ENCODE measurements at places on chromosomes 1 and 21.

DNA sequence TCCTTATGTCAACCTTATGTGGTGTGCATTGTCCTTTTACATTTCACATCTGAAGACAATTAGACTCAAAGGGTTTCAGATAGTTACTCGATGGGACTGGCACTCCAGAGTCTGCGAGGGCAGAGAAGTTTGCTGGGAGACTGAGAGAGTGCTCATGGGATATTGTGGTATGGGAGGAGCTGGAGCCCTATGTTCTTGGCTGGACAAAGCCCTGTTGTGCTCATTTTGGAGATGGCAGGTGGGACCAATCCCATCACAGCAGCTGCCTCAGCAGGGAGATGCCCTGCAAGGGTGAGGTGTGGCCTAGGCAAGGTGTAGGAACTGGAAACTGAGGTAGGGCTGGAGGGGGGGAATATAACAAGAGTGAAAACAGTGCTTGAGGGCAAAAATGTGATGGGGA, 43.5 kb upstream of the CRNN start:
- no peak for DNase-seq

GRCh38 chr1:152001631-152002584, 8.2 kb upstream of the S100A10 start:
- DNase-seq = peak; percentile 65

DNA sequence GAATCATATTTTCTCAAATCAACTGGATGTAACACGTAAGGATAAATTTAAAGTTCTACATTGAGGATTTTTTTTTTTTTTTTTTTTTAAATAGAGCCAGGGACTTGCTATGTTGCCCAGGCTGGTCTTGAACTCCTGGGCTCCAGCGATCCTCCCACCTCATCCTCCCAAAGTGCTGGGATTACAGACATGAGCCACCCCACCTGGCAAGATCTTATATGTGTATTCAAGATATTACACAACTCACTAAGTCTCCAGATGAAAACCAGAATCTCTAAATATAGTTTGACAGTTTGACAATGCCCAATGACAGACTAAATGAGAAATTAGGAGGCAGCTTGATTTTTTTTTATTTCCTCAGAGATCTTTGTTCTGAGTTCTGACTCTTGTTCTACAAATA, 6.8 kb downstream of the YY1AP1 start:
- no peak for DNase-seq

DNA sequence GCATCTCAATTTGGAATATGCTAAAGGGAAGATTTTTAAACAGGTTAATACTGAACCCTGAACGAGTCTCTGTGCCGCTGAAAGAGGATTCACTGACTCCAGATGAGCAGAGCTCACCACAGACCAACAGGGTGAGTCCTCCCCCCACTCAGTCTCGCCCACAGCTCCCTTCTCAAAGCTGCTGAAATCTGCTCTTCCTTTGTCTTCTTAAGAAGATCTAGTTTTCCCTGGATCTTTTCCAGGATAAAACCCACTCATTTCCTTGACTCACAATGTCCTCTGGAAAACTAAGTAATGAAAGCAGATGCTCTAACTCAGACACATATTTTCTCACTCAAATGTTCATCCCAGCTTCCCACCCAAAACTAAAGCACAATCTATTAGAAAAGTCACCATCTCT, 447.0 kb upstream of the PKN2 start:
- no peak for DNase-seq

GRCh38 chr1:88961647-88962275, 30.7 kb downstream of the KYAT3 start:
- DNase-seq = no peak

- no peak for DNase-seq
Measured at GRCh38 chr1:30818568-30819243, 61.1 kb upstream of the LAPTM5 start.

DNA sequence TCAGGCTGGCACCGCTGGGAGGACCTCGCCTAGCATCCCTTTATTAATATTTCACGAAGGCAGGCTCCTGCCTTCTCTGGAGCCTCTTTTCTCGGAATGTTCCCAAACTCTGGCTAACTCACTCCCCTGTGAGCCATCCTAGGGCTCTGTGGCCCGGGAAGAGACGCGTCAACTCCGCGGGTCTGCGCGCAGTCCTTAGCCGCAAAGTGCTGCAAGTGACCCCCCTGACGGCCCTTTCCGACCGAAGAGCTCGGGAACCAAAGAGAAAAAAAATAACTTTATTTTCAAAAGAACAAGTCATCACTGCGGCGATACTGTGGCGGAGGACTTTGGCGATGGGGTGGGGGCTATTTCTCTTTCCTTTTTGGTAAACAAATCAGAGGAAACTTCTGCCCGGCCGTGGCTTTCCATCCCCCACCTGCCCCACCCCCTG, 14.6 kb downstream of the NR5A2 start:
- DNase-seq = peak; percentile 18

DNA sequence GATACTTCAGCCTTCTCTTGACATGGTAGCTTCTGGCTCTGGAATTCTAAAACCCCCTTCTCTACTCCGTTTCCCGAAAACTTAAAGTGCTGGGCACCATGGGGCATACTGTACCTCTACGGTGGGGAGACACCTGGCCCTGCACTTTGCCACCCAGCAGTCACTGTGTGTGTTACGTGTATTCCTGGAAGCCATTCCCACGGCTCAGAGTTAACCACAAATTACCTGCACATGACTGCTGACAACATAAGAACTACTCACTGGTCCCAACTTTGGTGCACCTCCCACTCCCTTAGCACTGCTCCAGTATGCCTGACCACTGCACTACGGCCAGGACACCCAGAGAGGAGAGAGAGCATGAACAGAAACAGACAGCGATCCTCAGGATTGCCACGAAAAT, 29.4 kb upstream of the TMPRSS2 start:
- no peak for DNase-seq

- no peak for DNase-seq
Measured at GRCh38 chr1:208110296-208110695, 133.9 kb downstream of the PLXNA2 start.

DNA sequence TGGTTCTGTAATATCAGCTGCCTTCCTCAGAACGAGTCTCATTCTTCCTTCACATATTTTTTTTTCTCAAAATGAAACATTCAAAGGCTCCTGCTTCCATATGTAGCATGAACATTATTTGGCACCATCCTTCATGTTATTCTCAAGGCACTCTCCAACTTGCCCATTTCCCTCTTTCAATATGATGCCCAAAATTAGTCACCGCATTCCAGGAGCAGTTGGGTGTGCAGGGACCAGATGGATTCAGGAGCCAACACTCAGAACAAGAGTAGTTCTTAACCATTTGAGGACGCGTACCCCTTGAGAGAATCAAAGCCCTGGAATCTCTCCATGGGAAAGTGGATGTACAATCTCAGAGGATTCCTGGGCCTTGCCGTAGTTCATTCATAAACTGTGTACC, 50.3 kb downstream of the KCNK1 start:
- no peak for DNase-seq

DNA sequence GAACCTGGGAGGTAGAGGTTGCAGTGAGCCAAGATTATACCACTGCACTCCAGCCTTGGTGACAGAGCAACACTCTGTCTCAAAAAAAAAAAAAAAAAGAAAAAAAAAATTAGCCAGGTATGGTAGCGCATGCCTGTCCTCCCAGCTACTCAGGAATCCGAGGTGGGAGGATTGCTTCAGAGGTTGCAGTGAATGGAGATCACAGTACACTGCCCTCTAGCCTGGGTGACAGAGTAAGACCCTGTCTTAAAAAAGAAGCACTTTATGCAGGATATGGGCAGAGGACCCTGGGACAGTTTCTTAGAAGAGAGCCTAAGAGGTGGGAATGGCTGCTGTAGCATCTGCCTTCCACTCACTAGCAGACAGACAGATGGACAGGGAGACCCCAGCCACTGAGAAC, 23.0 kb downstream of the IQGAP3 start:
- DNase-seq = no peak

Measured in neuronal stem cell (in vitro differentiated cells).